ENCODE measurements at places on chromosomes 1 and 21. TPM values are rescaled to one million over a fixed set of nuclear protein-coding genes. Genes with fewer than 3 reads are reported as not detected.

DNA sequence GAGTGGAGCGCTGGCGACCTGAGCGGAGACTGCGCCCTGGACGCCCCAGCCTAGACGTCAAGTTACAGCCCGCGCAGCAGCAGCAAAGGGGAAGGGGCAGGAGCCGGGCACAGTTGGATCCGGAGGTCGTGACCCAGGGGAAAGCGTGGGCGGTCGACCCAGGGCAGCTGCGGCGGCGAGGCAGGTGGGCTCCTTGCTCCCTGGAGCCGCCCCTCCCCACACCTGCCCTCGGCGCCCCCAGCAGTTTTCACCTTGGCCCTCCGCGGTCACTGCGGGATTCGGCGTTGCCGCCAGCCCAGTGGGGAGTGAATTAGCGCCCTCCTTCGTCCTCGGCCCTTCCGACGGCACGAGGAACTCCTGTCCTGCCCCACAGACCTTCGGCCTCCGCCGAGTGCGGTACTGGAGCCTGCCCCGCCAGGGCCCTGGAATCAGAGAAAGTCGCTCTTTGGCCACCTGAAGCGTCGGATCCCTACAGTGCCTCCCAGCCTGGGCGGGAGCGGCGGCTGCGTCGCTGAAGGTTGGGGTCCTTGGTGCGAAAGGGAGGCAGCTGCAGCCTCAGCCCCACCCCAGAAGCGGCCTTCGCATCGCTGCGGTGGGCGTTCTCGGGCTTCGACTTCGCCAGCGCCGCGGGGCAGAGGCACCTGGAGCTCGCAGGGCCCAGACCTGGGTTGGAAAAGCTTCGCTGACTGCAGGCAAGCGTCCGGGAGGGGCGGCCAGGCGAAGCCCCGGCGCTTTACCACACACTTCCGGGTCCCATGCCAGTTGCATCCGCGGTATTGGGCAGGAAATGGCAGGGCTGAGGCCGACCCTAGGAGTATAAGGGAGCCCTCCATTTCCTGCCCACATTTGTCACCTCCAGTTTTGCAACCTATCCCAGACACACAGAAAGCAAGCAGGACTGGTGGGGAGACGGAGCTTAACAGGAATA, 4.2 kb downstream of the TFAP2E start:
- peak; percentile 80 for DNase-seq

GDAP2 gene
- 25.5 TPM for total RNA-seq

MYCL gene
- 0.35 TPM for total RNA-seq

CENPF gene
- total RNA-seq: 0.67 TPM

- peak; percentile 67 for DNase-seq
Measured at GRCh38 chr1:228098323-228098931, 4.7 kb downstream of the C1orf35 start.

GRCh38 chr1:1752636-1753606, 25.3 kb downstream of the NADK start:
- DNase-seq: no peak

DNA sequence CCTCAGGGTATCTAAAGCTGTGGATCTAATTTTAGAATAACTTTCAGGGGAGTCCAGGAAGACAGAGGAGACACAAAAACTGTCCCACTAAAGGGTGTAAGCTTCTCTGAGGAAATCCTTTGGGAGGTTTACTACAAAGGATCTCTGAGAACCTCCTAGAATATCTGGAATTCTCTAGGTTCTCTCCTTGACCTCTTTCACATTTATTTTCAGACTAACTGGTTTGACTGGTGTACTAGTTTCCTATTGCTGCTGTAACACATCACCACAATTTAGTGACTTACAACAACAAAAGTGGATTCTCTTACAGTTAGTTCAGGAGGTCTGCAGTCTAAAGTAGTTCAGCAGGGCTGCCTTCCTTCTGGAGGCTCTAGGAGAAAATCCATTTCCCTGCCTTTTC, 175.3 kb upstream of the KIAA0040 start:
- no peak for DNase-seq

DNA sequence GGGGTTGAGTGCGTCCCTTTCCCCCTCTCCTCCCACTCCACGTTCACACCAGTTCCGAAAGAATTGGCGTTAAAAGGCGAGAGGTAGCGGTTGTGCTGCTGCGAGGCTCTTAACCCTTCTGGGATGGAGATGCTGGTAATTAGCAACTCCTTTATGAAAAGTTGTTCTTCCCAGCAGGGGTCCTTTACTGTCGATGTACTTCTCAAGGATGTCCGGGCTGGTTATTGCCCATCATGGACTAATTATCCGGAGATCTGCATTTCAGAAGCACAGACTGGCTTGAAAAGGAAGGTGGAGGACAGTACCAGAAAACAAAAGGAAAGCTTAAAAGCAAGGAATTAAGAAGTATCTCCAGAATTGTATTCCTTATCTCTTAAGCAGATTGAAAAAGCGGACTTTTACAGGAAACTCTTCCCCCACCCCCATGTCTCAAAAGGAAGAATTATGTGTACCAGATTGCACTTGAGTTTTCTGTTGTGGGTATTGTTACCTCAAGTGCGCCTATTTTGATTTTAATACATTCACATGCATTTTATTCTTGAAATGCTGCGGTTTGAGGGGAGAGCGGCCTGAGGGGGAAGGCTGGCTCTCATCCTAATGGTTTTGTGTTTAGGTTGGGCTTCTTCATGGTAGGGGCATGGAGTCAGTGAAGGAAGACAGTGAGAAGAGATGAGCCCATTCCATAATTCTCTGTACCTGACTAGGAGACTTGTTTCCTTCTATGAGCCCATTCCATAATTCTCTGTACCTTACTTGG, 1.5 kb downstream of the AK4 start:
- no peak for DNase-seq

DNA sequence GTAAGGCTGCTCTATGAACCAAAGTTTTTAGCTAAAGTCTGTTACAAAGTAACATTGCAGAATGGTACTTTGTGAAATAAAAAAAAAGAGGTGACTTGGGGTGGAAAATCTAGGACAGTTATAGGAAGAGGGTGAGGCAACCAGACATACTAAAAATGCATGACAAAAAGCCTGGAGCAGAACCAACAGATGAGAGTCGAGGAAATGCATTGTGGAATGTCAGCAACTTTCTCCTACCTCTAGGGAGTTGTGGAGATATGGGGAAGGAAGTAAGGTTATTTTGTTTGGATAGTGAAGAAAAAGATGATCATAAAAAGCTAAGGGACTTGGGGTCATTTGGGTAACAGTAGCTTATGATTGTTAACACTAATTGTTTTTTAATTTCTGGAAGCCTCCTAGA, 295.6 kb downstream of the S1PR1 start:
- DNase-seq: no peak

- no peak for DNase-seq
Measured at GRCh38 chr1:106924360-106924759, 132.1 kb upstream of the PRMT6 start.

- DNase-seq: no peak
Measured at GRCh38 chr1:28199328-28200233, 23.1 kb upstream of the PTAFR start.

DNA sequence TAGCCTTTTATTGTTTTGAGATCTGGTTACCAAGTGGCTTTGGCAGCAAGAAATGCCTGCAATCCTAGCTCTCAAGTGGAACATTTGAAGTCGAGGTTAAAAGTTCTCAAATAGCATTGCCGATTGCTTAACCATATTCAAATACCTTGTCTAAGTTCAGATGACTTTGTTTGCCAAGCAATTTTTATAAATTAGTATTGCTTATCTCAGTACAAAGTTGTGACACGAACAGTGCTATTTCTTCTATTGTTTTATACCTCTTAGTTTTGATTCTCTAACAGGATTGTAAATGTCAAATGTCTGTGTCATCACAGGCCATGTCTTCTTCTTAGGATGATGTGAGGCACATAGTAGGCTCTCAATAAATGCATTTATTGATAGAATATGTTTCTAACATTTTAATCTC, 633.3 kb downstream of the PTPRC start:
- no peak for DNase-seq

DNA sequence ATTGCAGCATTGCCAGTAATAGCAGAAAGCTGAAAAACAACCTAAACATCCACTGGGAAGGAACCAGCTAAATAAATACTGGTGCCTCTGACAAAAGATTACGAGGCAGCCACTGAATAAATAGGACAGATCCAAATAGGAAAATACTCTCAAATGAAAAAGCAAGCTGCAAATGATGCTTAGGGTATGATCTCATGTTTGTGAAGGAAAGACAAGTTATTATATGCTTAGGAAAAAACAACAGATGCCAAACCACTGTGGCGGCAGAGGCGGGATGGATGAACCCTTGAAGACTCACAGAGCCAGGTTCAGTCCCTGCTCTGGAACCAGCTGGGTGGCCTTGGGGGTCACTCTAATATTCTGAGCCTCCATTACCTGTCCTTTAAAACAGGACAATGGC, 41.6 kb downstream of the MATN1 start:
- no peak for DNase-seq

UBAP2L gene
- total RNA-seq: 111 TPM

F5 gene
- 0.97 TPM for total RNA-seq

GRCh38 chr21:42661688-42662429, 8.4 kb downstream of the PDE9A start:
- DNase-seq: no peak

GRCh38 chr1:6491966-6492365, 499 bp upstream of the PLEKHG5 start:
- DNase-seq: no peak

GRCh38 chr1:60731321-60731720, 351.0 kb upstream of the NFIA start:
- no peak for DNase-seq

DNA sequence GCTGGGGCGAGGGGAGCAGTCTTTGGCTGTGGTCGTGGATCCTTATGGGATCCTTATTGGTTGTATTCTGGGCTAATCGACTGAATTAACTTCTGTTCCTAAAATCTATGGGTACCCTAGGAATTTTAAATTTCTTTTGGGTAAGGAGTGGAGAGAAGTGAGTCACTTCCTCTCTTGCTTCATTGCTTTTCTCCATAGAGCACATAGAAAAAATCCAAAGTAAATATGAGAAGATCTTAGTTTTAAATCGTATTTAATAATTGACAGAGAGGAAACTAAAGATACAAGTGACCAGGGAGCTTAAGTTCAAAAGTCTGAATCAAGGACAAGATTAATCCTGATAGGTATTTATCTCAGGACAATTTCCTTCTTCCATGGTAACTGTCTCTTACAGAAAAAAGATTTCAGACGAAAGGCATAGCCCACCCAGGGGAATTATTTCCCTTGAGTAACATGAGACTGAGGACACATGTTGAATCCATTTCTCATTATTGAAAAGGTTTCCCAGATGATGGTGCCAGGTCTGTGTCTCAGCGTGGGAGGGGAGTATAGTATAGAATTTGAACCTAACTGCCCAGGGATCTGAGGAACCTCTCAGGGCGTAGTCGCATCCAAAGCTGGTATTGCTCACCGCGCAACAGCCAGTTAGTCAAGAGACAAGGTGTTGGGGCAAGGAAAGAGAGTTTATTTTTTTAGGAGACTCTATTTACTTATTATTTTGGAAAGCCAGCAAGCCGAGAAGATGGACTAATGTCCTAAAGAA, 28.7 kb upstream of the FASLG start:
- DNase-seq: no peak

GRCh38 chr21:45291613-45292398, 4.1 kb upstream of the POFUT2 start:
- peak; percentile 74 for DNase-seq

DNA sequence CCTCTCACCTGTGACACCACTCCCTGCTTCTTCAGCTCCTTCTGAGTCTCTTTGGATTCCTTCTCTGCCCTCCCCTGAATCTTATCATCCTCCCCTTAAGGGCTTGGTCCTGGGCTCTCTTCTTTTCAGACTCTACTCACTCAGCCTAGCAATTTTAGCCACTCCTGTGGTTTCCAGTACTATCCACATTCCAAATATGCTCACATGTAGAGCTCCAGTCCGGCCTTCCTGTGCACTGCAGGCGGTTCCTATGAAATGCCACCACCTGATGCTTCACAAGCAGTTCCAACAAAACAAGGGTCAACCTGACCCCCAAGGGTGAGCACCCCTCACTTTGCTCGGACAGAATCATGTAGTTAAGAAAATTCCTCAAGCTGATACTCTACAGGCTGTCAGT, 35.9 kb downstream of the MAB21L3 start:
- no peak for DNase-seq

GRCh38 chr1:45492691-45493090, 1.7 kb upstream of the TESK2 start:
- no peak for DNase-seq

- DNase-seq: no peak
Measured at GRCh38 chr1:214445199-214445598, 106.2 kb downstream of the PTPN14 start.

DNA sequence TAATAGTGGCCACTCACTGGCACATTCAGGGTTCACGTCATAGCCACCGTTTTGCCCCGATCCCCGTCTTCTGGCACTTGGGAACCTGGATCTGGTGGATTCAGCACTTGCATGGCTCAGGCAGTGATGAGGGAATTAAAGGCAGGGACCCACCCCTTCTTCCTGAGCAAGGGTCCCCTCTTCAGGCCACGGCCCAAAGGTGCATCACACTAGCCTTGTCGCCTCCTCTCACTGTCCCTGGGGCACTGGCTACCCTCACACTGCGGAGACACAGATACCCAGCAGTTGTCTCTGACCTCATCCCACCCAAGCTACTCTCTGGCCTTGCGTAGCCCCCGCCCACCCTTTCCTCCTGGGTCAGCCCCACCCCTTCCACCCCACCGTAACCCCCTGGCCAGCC, 19.9 kb upstream of the LDLRAP1 start:
- no peak for DNase-seq

- DNase-seq: no peak
Measured at GRCh38 chr1:9764550-9764949, 59.2 kb downstream of the CLSTN1 start.

DNA sequence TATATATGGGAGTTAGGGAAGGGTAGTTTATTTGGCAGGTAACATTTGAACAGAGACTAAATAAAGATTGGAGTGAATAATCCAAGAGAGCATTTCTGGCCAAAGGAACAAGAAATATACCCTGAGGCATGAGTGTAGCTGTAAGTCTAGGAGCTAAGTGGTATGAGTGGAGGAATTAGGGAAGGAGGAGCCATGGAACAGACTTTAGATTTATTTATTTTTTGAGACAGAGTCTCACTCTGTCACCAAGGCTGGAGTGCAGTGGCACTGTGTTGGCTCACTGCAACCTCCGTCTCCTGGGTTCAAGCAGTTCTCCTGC, 18.4 kb downstream of the CAPZA1 start:
- DNase-seq: no peak

HLX gene
- total RNA-seq: 8.1 TPM

RASAL2 gene
- 45.8 TPM for total RNA-seq

DNA sequence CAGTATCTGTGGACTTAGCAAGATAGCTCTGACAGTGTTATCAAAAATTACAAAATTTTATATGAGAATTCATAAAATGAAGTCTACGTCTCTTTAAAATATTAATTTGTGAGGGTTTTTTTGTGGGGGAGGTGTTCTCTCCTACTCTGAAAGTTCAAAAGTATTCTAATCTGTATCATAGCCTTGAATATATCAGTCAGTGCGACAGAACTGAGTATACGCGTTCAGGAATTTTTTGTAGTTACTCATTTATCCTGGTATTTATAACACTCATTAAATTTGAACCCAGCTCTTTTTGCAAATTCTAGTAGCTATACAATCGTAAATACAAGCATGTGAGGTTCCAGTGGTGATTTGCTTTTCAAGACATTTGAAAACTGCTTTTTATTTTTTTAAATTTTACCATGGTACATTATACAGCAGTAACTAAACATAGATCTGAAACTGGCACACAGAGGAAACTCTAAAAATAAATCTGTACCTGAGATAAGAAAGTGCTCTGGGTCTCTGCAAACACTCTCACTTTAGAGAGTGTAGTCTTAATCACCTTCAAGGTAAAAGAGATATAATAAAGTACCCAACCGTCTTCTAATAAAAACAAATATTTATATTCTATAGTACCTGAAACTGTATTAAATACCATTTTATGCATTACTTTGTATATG, 178.4 kb upstream of the ADAMTS5 start:
- no peak for DNase-seq

TCHH gene
- 0.05 TPM for total RNA-seq

All from cardiac septum (tissue), 1 donor.